ENCODE measurements at places on chromosomes 13 and 19.
A peak's percentile ranks its signal among the peaks of the same experiment; 100 is the strongest.

DNA sequence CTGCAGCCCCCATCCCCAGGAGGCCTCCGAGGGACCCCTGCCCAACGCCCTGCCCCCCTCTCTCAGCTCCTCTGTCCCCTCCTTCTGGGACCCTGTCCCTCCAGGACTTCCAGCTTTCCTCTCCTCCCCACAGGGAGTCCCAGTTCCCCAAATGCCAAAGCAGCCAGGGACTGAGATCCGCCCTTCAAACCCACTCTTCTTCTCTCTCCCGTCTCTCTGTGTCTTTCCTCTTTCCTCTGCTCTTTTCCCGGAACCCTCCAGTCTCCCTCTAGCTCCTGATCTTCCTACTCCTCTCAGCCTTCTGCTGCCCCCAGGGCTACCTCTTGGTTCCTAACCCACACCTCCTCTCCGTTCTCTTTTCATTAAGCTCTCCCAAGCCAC, 377 bp downstream of the CA11 start:
- no peak for DNase-seq

GRCh38 chr13:53782488-53782961, 753.9 kb downstream of the OLFM4 start:
- DNase-seq = peak; percentile 61

GRCh38 chr19:19774354-19775033, 41.6 kb upstream of the ZNF14 start:
- no peak for DNase-seq

DNA sequence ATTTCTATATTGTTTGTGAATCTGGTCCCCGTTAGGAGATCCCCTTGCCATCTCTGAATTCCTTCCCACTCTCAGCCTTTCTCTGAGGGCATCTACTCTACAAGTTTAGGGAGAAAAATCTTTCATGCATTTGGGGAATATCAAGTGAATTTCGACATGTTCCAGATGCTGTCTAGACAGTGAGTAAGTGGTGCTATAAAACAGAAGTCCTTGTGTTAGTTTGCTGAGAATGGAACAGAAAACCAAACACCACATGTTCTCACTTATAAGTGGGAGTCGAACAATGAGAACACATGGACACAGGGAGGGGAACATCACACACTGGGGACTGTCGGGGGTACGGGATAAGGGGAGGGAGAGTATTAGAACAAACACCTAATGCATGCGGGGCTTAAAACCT, 5.1 kb downstream of the OR7A10 start:
- DNase-seq = no peak

GRCh38 chr13:89486709-89487108, 1815.5 kb downstream of the SLITRK5 start:
- DNase-seq = no peak

Data from epithelial cell of esophagus (primary cell).